ENCODE measurements at places on chromosomes 5 and 9.

GRCh38 chr9:3534614-3535404 lies 9.0 kb upstream of the RFX3 start:
- no peak for DNase-seq

DNA sequence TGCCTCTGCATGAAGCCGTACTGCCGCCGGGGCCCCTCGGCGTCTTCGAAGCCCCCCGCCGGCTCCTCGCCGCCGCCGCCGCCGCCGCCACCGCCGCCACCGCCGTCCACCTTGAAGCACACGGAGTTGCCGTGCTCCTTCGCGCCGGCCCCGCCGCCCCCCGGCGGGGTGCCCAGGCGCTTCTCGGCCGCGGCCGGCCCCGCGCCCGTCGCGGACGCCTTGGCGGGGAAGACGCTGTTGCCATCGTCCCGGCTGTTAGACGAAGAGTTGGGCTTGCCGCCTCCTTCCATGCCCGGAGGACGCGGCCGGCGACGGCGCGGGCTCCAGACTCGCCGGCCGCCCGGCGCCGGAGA lies 400 bp downstream of the HCN1 start:
- no peak for DNase-seq

DNA sequence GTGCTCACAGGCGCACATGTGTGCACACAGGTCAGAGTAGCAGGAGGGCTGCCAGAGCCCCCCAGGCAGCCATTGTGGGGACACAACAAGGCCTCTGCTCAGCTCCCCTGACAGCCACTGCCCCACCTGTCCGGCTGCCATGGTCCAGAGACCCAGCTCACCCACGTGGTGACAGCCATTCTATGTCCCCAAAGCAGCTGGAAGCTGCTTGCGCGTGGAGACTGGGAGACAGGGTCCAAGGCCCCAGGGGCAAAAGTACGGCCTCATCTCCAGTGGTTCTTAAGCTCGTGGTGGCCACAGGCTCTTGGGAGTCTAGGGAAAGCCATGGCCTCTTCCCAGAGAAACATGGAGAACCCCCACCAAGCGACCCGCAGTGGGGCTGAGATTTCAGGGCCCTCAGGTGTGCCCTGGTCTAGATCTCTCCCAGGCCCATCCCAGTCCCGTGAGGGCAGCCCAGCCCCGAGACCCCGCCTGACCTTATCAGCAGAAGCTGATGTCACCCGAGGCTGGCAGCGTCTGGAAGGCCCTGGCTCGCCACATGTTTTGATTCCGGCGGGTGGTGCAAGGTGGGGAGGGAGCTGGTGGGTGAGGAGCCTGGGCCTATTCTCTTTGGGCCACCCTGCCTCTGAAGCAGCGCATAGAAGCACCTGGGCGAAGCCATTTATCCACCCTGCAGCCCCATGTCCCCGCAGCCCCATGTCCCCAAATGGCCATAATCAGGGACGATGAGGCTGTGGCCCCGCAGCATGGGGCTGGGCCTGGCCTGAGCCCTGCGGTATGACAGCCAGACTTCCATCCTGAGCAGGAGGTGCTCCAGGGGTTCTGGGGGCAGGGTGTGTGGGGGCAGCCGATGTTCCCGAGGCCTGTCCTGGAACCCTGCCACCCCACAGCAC lies 31.7 kb downstream of the GLT6D1 start:
- no peak for DNase-seq

DNA sequence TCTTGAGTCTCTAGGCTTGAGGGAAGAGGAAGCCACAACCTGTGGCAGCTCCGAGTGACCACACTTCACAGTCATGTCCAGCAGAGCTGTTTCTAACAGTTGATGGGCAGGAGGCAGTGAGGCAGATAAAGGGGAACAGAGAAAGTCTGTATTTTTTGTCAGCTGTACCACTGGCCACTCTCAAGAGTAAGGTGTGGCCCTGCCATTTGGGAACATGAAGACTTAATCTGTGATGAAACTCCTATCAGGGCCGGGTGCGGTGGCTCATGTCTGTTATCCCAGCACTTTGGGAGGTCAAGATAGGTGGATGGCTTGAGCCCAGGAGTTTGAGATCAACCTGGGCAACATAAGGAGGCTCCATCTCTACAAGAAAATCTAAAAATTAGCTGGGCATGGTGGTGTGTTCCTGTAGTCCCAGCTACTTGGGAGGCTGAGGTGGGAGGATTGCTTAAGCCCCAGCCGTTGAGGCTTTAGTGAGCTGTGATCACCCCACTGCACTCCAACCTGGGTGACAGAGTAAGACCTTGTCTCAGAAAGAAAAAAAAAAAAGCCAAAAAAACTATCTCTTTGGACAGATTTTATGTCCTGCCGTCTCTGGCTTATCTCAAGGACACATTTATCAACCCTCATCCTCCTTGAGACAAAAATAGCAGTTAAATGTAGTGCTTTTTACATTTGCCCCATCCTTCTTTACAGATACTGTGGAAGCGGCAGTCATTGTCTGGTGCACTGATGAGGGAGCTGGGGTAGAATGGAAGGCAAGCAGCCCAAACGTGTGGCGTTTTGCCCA lies 11.9 kb upstream of the COL15A1 start:
- no peak for DNase-seq

- DNase-seq, result no peak
Observed at GRCh38 chr9:124429530-124429867, 14.3 kb upstream of the PSMB7 start.

GRCh38 chr5:6468104-6468503 lies 19.4 kb downstream of the UBE2QL1 start:
- no peak for DNase-seq

DNA sequence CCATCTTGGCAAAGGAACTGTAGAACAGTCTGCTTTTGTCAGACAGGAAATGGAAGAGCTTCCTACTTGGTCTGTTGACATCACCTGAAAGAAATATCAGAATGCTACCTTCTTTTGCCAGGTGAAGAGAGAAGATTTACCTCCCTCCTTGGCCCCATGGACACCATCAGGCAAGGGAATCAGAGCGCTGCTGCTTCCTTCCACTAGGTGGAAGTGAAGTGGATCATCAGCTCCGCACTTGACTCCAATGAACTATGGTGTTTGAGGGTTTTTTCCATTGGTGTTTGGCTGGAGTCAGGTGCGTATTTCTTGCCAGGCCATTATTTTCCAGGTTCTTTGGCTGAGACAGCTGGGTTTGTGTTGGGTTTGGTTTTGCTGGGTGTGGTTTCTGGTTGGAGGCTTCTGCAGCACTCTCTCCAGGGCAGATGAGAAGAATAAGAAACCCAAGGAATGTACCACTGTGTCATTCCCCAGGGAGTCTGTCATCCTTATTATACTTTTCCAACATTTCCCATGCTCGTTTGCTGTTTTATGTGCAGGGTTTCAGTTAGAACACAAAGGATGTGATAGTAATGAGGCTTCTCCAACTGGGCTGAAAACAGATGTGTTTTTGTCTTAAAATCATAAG lies 12.4 kb downstream of the SPATA31E1 start:
- DNase-seq, result no peak

GRCh38 chr9:73133022-73133651 lies 18.5 kb upstream of the ANXA1 start:
- DNase-seq, result no peak

DNA sequence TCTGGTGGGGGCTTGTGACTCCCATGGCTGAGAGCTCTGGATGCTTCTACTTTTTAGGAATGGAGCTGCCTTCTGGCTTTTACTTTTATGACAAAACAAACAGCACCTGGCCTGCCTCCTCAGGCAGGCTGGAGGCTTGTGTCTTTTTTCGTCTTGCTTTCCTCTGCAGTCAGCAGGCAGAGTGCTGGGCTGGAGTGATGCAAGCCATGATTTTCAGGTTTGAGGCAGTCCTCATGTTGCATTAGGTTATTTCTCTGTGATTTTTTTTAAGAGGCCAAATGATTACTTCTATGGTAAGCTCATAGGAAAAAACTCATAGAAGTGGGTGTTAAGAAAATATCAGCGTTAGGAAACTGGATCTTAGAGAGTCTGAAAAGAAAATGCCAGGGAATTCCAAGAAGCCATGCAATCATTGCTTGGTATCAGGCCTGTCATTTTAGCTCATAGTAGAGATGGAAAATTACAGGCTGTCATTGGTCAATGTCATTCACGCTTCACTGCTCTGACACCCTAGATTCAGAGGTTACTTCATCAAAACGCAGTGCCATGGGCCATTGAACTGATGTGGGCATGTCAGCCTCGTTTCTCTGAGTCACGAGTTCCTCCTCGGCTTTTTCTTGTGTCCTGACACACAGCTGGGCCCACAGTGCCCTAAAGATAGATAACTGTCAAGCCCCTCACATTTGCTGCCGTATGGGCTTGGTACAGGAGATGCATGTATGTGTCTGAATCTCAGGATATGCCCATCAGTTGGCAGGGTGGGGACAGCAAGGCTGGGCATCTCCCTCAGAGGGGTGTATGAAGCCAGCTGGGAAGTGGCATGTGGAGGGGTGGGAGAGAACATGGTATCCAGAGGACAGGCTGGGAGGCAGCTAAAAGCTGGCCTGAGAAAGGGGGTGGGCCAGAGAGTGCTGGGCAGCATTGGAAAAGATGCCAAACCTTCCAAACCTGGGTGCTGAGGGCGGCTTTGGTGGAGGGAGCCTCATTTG lies 151.8 kb downstream of the HSPA4 start:
- DNase-seq, result no peak

- DNase-seq, result no peak
Observed at GRCh38 chr5:171711571-171711970, 74.0 kb upstream of the SMIM23 start.

GRCh38 chr5:44714871-44715561 lies 93.7 kb upstream of the MRPS30 start:
- no peak for DNase-seq

- DNase-seq, result no peak
Observed at GRCh38 chr9:74293479-74293878, 203.7 kb upstream of the RORB start.

- no peak for DNase-seq
Observed at GRCh38 chr9:15349892-15350761, 43.1 kb upstream of the TTC39B start.

DNA sequence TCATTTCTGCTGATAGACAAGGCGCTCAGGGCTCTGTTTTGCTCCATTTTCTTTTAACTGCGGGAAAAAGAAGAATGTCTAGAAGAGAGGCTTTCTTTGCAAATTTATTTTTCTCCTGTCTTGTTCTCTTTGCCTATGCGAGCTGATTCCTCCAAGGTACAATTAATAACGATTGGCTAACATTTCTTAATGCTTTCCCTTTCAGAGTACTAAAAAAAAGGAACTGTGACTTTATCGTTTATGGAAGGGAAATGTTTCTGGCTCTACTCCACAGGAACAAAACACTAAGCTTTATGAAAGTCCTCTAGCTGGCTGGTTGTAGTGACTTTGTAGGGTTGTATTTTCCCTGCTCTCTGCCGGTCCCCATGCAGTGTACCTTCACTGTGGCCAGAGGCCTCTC lies 11.7 kb downstream of the NSG2 start:
- no peak for DNase-seq

GRCh38 chr9:120846251-120846889 lies 3.6 kb upstream of the PSMD5 start:
- no peak for DNase-seq

DNA sequence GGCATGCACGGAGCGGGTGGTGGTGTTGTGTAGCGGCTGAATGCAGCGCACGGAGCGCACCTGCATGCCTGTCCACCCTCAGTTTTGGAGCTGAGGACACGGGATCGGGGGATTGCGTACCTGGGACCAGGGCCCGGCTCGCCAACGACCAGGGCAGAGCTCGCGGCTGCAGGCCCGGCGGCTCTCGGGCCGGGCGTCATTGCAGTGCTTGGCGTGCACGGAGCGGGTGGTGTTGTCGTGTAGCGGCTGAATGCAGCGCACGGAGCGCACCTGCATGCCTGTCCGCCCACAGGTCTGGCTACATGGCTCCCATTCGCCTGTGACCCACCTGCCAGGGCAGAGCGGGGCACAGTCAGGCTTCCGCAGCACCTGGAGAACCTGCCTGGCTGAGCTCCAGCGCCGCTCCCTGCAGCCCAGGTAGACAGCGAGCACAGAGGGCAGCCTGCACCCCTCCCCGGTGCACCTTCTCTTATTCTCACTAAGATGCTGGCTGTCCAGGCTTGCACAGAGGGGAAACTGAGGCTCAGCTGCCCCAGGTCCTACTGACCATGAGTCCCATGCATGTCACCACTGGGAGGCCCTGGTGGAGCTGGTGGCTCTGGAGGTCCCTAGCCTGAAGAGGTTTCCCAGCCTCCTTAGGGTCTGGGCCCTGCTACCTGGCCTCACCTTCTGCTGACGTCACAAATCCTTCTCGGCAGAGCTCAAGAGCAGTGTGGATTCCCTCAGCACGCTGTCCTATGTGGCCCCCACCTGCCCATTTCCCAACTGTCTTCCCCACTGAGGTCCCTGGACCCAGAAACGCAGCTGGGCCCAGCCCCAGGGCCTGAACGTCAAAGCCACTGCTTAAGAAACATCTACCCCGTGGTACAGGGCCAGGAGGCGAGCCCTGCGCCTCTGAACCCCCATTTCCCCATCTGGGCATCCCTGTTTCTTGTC lies 64.9 kb downstream of the ZNF354C start:
- DNase-seq, result no peak

- DNase-seq, result no peak
Observed at GRCh38 chr5:109756543-109757185, 66.9 kb downstream of the MAN2A1 start.

- no peak for DNase-seq
Observed at GRCh38 chr9:38662763-38663593, 42.6 kb upstream of the ANKRD18A start.

DNA sequence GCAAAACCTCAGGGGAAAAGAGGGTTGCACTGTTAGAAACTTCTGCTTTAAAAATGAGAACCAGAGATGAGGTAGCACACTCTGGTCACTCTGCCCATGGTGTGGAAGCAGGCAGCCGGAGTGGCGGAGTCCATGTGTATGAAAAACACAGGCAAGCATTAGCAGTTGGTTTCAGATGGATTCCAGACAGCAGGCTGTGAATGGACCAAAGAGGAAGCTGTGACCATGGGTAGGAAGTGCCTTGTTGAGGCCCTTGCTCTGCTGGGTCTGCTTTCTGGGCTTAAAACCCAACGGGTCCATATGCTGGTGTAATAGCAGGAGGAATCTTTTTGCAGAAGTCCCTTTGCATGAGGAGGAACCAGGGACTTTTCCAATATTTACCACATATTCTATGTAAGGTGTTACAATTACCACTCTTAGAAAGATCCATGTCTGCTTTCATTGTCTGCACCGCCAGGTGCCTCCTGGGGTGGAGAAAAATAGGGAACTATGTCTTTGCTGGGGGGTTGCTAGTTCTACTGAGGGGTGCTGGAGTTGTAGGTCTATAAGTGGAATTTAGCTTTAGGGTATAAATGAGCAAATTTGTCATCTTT lies 77.0 kb downstream of the ANKRD55 start:
- peak; percentile 20 for DNase-seq

DNA sequence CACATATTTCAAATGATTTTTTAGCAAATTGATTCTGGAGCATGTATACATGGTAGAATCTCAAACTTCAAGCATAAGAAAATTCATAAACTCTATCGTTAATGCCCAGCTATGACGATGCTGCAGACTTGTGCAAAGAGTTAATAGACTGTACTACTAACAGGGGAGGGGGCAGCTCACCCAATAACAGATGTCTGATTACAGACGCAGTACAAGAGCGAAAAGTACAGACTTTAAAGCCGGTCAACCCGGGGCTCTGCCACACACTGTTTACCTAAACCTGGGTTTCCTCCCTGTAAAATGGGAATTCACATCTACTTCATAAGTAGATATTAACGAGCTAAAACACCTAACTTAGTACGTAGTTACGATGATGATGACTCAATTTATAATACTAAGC lies 651 bp downstream of the TRIM23 start:
- DNase-seq, result no peak
